ENCODE measurements at places on chromosomes 11 and 22. TPM values are rescaled to one million over a fixed set of nuclear protein-coding genes. Genes with fewer than 3 reads are reported as not detected.

The SOX6 gene
- total RNA-seq, result 13.0 TPM

The ABTB2 gene
- total RNA-seq, result 12.5 TPM

The GLB1L2 gene
- 17.7 TPM for total RNA-seq

The EHBP1L1 gene
- 171 TPM for total RNA-seq

The VWA5A gene
- 6.9 TPM for total RNA-seq

The GAL gene
- not detected for total RNA-seq

The RABL2B gene
- total RNA-seq, result 11.0 TPM

The KCNJ1 gene
- not detected for total RNA-seq

The C11orf91 gene
- 0.19 TPM for total RNA-seq

The ABCG4 gene
- 0.08 TPM for total RNA-seq

The BSX gene
- total RNA-seq, result not detected

The SHISAL1 gene
- total RNA-seq, result 0.75 TPM

The TSSK2 gene
- not detected for total RNA-seq

The SIAE gene
- total RNA-seq, result 5.2 TPM

The OR4A16 gene
- total RNA-seq, result not detected

The MUC5AC gene
- under 0.01 TPM for total RNA-seq

The KRTAP5-11 gene
- total RNA-seq, result not detected

The SESN3 gene
- total RNA-seq, result 0.58 TPM

The KIRREL3 gene
- 4.1 TPM for total RNA-seq

The TMEM126B gene
- 53.1 TPM for total RNA-seq

The PGA5 gene
- not detected for total RNA-seq

The TPCN2 gene
- 7.3 TPM for total RNA-seq

The LRRC74B gene
- total RNA-seq, result 0.05 TPM

The KRTAP5-8 gene
- not detected for total RNA-seq

The OR52J3 gene
- total RNA-seq, result not detected

Data from A375 (cell line).